ENCODE measurements at places on chromosomes 1 and 21.

DNA sequence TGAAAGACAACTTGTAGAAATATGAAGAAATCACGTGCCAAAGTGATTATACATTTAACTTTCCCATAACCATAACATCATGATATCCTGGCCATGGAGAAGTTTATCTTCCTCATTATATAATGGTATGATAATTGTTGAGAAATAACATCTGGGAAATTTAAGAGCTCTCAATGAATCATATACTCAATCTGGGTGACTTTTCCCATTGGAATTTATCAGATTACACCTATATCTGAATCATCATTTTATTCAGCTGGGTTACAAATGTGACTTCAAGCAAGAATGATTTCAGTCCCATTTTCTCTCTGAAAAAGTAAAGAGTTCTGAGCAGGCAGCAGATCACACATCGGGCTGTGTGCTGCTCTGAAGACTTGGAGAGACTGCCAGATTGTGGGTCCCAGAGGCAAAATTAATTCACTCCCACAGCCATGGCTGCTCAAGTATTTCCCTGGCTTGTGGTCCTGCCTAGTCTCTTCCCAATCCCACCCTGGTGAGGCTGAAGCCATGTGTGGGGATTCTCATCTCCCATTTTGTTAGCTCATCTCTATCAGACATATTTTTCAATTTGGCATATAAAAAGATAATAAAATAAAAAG lies 278.0 kb downstream of the MRPL39 start:
- DNase-seq: no peak

DNA sequence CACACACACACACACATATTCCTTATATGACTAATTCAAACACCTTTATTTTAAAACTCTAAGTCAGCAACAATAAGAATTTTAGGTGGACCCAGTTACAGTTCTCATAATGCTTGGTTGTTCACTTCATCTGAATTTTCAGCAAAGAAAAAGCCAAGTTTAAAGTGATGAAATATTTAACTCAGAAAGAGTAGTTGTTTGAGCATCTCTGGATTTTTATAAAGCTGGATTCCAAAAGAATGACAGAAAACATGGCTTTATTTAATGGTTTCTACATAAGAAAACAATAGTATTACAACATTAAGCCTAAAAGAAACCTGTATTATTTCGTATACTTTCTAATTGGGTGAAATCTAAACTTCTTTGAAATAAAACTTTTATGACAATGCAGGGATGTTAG lies 54.2 kb upstream of the ADAMTS5 start:
- DNase-seq: no peak

- no peak for DNase-seq
These were observed 17.4 kb downstream of the MAST2 start for GRCh38 chr1:45820788-45821187.

DNA sequence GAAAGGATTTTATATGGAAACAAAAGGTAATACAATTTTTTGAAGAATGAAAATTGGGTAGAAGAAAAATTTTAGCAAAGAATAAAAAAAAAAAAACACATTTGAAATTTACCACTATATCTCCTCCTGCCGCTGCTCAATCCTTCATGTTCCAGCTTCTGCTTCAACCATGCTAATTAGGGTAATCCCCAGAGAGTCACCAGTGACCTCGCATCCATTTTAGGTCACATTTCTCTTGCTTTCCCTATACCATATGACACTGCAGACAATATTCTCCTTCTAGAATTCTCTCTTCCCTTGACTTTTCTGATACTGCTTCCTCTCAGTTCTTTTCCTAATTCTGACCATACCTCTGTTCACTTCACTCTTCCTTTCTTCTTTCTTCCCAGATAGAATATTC lies 237.1 kb downstream of the USH2A start:
- no peak for DNase-seq

GRCh38 chr21:43270800-43271301 lies 102.0 kb downstream of the CRYAA start:
- no peak for DNase-seq

DNA sequence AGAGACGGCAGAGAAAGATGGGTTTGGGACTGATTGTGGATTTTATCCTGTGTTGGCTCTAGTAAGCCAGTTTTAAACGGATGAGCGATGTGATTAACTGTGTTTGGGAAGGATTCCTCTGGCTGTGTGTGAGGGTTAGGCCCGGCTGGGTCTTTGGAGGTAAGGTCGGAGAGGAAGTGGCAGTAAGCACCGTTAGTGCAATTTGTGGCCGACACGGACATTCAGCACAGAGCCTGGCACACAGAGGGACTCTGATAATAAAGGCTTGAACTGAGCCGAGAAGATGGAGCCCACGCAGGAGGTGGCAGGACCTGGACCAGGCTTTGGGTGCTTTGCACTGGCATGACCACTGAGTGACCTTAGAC lies 1.3 kb downstream of the MTFR1L start:
- DNase-seq: no peak

- no peak for DNase-seq
These were observed 89.9 kb downstream of the CD247 start for GRCh38 chr1:167428395-167428794.

GRCh38 chr1:99527545-99527944 lies 118.4 kb upstream of the PALMD start:
- no peak for DNase-seq

DNA sequence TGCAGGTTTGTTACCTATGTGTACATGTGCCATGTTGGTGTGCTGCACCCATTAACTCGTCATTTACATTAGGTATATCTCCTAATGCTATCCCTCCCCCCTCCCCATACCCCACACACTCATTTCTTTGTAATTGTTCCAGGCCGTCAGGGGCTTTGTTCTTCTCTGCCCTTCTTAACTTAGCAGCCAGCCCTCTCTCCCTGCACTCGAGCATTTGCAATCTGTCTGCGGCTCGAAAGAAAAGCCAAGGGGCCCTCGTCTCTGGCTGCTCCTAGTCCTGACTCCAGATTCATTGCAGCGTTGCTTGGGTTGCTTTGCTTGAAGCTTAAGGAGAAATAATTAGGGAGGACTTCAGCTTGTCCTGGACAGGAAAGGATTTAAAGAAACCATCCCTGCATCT lies 85.7 kb downstream of the ATP1A1 start:
- no peak for DNase-seq

GRCh38 chr21:33025106-33025488 lies 638 bp upstream of the OLIG2 start:
- DNase-seq: peak; percentile 75

DNA sequence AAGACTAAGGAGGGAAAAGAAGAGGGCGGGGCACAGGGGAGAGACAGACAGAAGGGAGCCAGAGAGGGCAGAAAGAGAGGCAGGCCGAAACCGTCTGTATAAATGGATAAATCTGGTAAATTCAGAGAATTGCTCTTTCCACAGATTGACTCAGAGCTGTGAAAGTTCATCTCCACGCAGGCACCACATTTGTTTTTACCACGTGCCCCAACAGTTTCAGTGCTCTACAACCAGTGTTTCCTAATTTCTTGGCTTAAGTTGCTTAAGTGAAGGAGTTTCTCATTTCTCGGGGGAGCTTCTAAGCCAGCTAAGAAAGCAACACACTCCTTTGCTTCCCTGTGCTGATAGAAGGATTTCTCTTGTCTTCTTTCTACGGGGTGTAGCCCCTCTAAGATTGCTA lies 87.1 kb downstream of the ENAH start:
- DNase-seq: no peak

DNA sequence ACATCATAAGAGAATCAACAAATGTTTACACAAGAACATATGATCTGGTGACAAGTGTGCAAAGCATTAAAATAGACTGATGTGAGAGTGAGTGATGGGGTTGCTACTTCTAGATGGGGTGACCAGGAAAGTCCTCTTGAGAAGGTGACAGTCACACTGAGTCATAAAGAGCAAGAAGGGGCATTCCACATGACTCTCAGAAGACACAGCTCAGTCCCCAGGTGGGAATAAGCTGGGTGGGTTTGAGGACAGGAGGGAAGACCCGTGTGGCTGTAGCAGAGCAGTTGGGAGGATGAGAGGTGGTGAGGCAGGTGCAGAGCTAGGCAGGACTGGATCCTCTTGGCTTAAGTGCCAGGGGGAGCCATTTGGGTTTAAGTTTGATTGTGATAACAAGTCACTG lies 53.1 kb downstream of the TNR start:
- no peak for DNase-seq

DNA sequence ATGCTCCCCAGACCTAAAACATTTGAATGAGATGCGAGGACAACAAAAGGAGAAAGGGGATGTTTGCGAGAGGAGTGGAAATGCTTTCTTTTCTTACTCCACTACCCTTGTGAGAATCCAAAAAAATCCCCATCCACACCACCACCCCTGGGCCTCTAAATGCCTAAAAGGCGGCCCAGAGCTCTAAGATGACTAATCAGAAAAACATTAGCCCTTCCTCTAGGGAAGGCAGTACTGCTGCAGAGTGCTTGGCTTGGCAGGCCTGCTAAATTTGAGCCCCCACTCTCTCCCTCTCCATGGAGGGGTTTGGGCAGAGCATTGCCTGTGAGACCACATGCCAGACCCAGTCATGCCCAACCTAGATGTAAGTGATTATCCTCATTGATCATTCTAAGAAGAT lies 347.9 kb downstream of the USH2A start:
- DNase-seq: no peak

DNA sequence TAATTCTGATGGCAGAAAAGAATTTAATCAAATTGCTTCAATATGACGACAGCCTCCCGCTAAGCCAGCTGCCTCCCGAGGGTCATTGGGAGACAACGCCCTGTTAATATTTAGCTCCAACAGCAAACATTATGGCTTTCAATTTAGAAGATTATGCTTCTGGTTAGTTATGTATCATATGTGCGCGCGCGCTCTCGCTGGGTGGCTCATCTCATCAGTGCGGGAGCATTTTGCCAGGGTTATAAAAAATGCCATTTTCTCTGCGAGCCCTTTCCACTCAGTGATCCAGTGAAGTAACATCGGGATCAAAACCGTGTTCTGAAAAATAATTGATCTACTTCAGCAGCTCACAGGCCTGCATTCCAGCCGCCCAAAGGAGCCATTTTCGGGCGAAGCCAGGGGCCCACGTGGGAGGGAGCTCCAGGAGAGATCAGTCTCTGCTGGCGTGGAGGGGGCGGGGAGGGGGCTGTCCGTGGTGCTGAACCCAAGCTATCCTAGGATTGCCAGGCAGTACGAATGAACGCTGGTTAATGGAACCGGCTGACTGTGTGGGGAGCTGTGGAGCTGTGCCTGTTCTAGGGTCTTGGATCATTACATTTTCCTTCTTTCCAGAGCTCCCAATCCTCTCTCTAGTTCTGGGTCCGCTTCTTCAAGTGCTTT lies 219.1 kb upstream of the ZC3H12A start:
- DNase-seq: peak; percentile 63

- DNase-seq: no peak
These were observed 38.5 kb upstream of the C1orf105 start for GRCh38 chr1:172381946-172382345.

GRCh38 chr1:214264976-214265375 lies 16.0 kb upstream of the SMYD2 start:
- no peak for DNase-seq

DNA sequence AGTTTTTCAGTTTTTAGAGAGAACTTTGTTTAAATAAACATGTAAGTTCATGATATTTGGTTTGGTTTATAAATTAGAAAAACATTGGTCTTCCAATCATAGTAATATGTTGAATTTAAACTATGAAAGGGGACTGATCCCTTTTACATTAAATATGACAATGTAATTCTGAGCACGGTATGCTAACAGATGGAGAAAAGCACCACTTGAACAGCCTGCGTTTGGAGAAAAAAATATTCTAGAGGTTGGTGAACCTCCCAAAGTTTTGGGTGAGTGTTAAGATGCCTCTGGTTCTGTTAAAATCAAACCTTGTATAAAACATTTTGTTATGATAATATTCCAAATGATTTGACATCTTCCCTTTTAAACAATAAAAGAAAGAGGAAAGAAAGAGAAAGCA lies 123.9 kb downstream of the SDCCAG8 start:
- no peak for DNase-seq

- peak; percentile 59 for DNase-seq
These were observed 202.7 kb downstream of the RHOU start for GRCh38 chr1:228937851-228938536.

DNA sequence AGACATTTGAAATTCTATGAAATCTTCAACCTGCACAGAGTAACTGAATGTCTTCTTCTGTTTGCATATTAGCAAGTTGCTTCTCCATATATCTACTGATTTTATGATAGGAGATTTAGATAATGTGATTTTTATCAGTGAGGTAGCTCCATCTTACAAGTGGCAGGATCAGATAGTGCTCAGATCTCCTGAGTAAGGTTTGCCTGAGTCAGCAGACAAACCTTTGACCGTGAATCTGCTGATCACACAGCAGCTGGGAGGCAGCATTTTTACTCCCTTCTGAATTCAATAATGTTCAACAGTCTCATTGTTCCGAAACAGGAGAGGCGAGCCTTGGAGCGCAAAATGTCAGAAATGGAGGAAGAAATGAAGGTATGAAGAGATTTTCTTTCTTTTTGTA lies 141.4 kb downstream of the SYT2 start:
- peak; percentile 27 for DNase-seq

GRCh38 chr1:214979191-214979590 lies 103.3 kb upstream of the KCNK2 start:
- DNase-seq: no peak

DNA sequence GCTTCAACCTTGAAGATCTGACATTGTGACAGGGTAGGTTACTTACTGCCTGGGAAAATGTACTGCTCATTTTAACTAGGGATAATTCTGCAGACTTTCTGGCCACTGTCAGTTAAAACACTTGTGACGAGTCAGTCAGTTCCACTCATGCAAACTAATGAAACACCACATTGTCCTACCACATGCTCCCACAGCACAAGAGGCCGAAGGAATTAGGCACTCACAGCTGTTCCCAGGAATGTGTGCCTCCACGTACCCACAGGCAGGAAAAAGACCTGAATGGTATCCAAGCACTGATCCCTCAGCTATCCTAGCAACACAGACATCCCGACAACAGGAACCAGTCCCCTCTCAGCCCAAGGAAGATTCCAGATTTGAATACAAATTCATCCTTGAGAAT lies 12.3 kb downstream of the BCAR3 start:
- peak; percentile 24 for DNase-seq

- no peak for DNase-seq
These were observed 159.9 kb upstream of the HMCN1 start for GRCh38 chr1:185574139-185574875.

GRCh38 chr1:152886758-152887409 lies 8.8 kb downstream of the SMCP start:
- DNase-seq: no peak

GRCh38 chr1:53982034-53982762 lies 35.8 kb downstream of the LDLRAD1 start:
- no peak for DNase-seq

DNA sequence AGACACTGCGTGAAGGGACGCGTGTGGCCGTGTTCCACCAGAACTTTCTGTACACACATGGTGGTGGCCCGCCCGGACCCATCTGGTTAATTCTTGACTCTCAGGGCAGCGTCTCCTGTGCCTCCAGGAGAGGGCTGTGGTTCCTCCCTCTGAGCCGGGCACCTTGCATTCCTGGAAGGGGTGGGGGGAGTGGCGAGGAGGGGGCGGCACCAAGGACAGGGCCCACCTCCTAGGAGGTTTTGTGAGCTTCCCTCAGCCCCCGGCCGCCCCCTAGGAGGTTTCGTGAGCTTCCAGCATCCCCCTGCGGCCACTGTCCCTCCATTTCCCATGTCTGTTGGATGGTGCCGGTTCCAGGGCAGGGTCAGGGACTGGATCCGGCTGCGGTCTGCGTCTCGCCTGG lies 28.9 kb downstream of the FAAP20 start:
- no peak for DNase-seq

GRCh38 chr1:210362526-210362925 lies 33.8 kb downstream of the HHAT start:
- no peak for DNase-seq

- no peak for DNase-seq
These were observed 15.7 kb downstream of the TCEA3 start for GRCh38 chr1:23408797-23409290.

- DNase-seq: no peak
These were observed 4.7 kb upstream of the FTCD start for GRCh38 chr21:46159841-46160656.

Measured in midbrain (tissue), 1 donor.